Caki2 (cell line): ENCODE measurements at places on chromosomes 4 and X. TPM values are rescaled to one million over a fixed set of nuclear protein-coding genes. Genes with fewer than 3 reads are reported as not detected.

GRCh38 chrX:93422693-93423092 is 250.7 kb downstream of the NAP1L3 start:
- DNase-seq: peak; percentile 18

GRCh38 chr4:3497523-3498389 is 34.5 kb downstream of the LRPAP1 start:
- no peak for DNase-seq

- no peak for DNase-seq
Measured at GRCh38 chr4:172842779-172843178, 325.8 kb upstream of the GALNT7 start.

- no peak for DNase-seq
Measured at GRCh38 chr4:13778367-13778766, 150.8 kb upstream of the BOD1L1 start.

DNA sequence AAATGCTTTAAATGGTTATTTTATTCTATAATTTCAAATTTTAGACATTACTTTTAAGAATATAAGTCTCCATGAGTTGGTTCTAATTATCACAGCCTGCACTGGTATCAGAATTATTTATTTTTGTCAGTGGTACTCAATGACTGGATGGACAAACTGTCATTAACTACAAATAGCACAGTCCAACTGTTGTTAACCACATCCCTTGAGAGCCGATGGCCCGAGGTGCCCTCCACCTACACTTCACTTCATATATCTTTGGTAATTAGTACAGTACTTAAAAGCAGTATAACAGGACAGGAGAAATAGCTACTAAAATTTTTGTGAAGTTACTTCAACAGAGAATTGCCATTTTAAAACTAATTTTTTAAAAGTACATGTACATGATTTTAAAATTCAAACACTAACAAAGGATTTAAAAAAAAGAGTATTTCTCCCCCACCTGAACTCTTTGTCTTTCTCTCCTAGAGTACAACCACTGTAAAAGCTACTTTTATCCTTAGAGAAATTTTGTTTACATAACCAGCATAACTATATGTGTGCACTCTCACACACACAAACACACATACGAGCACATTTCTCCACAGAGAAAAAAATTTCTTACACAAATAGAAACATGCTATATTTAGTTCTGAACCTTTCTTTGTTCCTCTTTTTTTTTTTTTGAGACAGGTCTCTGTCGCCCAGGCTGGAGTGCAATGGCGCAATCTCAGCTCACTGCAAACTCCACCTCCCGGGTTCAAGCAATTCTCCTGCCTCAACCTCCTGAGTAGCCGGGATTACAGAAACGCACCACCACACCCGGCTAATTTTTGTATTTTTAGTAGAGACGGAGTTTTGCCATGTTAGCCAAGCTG is 6.5 kb downstream of the TIFA start:
- no peak for DNase-seq

DNA sequence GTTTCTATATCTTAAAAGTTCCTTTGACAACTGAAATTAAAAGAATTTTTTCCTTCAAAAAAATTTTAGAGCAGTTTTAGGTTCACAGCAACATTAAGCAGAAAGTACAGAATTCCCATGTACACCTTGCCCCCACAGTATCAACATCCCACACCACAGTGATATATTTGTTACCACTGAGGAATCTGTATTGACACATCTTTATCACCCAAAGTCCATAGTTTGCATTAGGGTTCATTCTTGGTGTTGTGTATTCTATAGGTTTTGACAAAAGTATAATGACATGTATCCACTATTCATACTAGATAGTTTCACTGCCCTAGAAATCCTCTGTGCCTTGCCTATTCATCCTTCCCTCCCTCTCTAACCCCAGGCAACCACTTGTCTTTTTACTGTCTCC is 43.7 kb downstream of the FNIP2 start:
- DNase-seq: no peak

- DNase-seq: no peak
Measured at GRCh38 chr4:122823476-122823875, 3.2 kb upstream of the FGF2 start.

GRCh38 chrX:77953302-77953701 is 16.1 kb downstream of the PGAM4 start:
- peak; percentile 32 for DNase-seq

- no peak for DNase-seq
Measured at GRCh38 chrX:130896026-130896425, 7.0 kb downstream of the ENOX2 start.

DNA sequence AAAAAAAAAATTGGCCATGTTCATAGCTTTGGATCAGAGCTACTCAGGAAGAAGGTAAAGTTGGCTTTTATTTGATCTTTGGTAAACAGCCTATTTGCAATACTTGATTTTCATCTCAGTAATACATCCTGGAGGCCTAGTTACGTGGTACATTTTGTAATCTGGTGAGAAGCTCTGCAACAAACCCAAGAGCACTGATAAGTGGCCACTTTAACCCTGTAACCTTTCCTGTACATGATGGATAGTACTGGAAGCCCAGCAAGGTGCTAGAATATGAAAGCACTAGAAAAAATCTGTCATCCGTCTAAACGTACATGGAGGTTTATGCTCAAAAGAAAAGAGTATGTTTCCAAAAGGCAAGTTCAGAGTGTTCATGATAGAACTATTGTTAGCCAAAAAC is 88.3 kb upstream of the BMP2K start:
- DNase-seq: no peak

DNA sequence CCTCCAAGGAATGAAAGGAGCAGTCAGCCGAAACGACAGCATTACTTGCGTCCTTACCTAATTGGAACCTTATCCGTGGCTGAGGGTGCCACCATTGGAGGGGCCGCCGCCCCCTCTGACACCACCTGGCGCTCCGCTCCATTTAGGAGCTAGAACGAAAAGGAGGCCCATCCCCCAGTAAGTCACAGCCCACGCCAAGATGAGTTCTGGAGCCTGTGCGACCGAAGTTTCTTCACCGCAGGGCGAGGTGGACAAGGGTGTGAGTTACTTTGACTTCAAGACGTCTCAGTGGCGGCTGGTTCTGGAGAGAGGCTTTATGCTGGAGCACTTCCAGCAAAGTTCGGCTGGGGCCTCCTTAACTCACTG is 729 bp upstream of the IRF2 start:
- DNase-seq: peak; percentile 43

DNA sequence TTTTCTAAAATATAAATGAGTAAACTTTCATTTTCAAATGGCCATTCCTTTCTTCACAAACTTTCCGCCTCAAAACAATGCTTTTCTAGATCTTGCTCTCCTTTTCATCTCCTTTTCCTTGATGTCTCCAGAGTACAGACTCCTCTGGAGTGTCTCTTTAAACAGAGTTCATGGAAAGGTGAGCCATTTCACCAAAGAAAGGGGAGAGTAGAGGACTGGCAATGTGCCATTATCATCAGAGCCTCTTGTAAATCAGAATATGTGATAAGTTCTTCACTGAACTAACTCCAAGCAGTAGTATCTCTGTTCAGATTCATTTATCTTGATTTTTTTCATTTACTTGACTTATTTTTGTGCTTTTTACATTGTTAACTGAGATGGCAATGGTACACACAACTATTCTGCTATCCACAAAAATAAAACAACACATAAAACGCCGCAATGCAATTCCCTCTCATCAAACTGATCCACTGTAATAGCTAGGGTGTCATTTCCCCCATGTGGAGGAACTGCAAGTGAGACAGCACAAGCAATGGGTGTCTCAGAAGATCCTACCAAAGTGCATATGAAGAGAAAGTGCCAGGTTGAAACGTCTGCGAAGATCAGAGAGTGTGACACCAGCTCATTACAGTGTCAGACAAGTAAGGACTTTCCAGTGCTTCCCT is 125.4 kb downstream of the RASL11B start:
- DNase-seq: peak; percentile 2

DNA sequence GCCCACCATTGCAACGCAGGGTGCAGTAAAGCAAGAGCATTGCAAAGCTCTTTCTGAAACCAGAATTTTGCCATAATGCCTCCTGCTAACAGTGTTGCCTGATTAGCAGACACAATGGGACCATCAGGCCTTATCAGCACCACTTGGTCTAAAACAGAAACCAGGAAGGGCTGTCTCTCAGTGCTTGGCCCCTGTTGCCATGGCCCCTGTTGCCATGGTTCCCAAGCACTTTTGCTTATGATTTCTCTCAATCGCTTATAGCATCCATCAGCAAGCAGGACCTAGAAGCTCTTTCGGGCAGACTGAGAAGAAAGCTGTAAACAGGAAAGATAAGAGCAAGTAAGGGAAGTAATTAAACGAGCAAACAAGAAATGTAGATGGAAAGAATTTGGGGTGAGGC is 36.8 kb downstream of the RTL5 start:
- no peak for DNase-seq

DNA sequence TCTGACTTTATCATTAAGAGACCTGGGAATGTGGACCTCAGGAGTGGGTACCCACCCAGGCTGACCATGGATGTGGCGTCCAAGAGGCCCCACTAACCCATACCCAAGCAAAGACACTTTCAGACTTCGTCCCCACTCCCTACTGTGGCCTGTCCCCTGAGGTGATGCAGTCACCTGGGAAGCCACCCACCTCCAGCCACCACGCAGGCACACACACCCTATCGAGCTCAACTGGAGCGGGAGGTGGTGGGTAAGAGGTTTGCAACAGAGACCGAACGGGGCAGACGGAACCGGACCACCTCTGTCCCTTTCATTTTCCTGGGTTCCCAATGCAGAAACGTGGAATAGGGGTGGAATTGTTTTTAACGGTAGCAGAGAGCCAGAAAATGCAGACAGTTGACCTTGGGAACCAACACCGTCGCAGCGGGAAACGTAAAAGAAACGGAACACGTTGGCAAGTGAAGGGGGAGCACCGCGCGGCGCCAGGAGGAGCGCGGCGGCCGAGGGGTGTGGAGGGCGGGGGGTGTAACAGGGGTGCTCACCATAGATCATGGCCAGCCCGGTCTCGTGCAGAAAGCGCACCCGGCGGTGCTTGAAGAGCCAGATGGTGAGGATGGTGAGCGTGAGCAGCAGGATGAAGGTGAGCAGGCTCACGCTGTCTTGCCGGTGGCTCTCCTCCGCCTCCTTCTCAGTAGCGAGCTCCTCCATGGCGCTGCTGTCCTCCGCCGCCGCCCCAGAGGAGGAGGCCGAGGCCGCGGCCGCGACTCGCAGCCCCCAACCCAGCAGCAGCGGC is 559 bp downstream of the SLC9A7 start:
- DNase-seq: no peak

DNA sequence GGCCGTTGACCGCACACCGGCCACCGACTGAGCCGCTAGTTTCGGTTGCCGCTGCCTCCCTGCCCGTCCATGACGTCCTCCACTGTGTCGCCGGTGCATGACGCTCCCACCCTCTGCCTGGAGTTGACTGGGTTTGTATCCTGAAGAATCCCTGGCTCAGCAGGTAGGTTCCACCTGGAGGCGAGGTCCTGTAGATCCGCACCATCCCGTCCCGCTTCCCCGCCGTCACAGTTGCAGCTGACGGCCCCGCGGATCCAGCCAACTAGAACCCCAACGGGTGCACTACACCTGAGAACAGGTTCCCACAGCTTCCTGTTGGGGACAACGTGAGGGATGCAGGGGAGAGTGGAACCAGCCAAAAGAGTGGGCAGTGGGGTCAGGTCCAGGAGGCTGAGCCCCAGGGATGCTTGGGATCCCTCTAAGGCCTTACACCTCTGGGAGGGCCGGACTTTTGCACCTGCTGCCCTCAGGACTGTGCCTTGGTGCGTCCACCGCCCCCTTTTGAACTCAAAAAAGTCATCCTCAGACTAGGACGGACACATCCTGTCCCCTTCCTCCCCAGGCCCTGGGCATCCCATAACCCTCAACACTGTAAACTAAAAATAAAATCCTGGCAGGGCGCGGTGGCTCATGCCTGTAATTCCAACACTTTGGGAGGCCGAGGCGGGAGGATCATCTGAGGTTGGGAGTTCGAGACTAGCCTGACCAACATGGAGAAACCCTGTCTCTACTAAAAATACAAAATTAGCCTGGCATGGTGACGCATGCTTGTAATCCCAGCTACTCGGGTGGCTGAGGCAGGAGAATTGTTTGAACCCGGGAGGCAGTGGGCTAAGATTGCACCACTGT is 1.1 kb upstream of the SLBP start:
- DNase-seq: no peak

DNA sequence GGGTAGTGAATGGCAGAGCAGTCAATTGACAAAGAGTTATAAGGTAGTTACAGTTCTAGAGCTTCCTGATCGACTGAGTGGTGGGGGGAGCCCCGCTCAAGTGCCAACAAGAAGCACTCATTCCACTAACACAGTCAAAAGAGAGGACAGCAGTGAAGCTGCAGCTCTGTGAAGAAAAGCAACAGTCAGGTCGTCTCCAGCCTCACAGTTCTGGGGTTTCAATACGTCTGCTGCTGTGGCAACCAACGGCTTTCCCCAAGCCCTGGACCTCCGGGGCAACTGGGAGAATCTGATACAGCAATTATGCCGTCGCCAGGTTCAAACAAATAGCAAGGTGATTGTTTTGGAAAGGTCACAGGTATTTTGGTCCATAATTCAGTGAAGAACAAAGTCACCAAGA is 30.8 kb downstream of the GPM6B start:
- DNase-seq: no peak

- DNase-seq: no peak
Measured at GRCh38 chr4:58809366-58809765, 1699.2 kb upstream of the IGFBP7 start.

- no peak for DNase-seq
Measured at GRCh38 chrX:135396566-135396965, 25.2 kb upstream of the SMIM10L2A start.

DNA sequence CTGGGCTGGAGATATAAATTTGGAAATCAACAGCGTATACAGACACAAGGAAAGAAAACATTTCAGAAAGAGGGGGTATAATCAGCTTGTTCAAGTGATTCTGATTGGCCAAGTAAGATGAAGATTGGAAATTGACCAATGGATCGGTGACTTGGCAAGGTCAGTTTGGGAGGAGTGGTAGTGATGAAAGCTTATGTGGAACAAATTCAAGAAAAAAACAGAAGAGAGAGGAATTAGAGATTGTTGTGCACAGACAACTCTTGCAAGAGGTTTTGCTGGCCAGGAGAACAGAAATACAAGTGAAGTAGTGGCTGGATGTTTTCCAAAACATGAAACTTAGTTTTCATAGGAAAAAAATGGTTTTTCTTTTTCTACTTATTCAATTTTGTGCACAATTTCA is 16.3 kb downstream of the CD38 start:
- no peak for DNase-seq

GRCh38 chr4:70681704-70682103 is 6.6 kb upstream of the UTP3 start:
- DNase-seq: no peak

DNA sequence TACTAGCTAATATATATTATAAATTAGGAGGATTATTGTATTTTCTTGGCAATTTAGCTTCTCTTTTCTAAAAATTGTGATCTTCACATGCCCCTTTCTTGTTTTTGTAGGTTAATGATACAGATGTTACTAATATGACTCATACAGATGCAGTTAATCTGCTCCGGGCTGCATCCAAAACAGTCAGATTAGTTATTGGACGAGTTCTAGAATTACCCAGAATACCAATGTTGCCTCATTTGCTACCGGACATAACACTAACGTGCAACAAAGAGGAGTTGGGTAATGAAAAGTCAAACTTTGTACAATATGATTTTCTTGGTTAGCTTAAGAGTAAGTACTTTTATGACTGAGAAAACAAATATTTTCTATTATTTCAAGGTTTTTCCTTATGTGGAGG is 74.1 kb downstream of the SLC10A6 start:
- no peak for DNase-seq

- no peak for DNase-seq
Measured at GRCh38 chr4:141807103-141807891, 170.9 kb downstream of the IL15 start.

Gene CYBB
- 0.03 TPM in 1 of 2 replicates, not detected in the other for total RNA-seq

Gene EGFL6
- total RNA-seq: not detected in 2 replicates

Gene MAB21L2
- total RNA-seq: not detected in 2 replicates

Gene TREX2
- 0.78 TPM in 1 of 2 replicates, not detected in the other for total RNA-seq

Gene PPP4R3C
- not detected in 2 replicates for total RNA-seq

Gene DNAAF6
- total RNA-seq: not detected in 2 replicates

Gene DUSP21
- not detected in 2 replicates for total RNA-seq

Gene GAGE12C
- not detected in 2 replicates for total RNA-seq
